Activated T-cell treated with anti-CD3 and anti-CD28 coated beads, Interleukin-2, amount 50 U/mL, for 24 hours (primary cell): ENCODE measurements at places on chromosomes 5 and 9.

DNA sequence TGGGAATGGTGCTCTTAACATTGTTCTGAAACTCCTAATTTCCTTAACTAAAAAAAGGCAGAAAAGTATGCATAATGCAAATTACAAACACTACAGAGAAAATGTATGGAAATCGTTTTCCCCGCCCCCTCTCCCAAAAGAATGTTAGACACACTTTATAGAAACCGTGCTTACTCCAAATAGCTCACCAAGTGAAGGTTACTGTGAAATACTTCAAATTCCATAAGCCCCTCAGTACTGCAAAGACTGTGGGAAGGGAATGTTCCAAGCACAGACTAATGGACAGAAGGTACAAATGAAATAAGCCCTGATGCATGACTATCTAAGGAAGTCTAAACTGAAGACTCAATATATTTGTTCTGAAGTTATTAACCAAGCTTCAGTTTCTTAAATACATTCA, 12.5 kb downstream of the MAPKAP1 start:
- DNase-seq = no peak

DNA sequence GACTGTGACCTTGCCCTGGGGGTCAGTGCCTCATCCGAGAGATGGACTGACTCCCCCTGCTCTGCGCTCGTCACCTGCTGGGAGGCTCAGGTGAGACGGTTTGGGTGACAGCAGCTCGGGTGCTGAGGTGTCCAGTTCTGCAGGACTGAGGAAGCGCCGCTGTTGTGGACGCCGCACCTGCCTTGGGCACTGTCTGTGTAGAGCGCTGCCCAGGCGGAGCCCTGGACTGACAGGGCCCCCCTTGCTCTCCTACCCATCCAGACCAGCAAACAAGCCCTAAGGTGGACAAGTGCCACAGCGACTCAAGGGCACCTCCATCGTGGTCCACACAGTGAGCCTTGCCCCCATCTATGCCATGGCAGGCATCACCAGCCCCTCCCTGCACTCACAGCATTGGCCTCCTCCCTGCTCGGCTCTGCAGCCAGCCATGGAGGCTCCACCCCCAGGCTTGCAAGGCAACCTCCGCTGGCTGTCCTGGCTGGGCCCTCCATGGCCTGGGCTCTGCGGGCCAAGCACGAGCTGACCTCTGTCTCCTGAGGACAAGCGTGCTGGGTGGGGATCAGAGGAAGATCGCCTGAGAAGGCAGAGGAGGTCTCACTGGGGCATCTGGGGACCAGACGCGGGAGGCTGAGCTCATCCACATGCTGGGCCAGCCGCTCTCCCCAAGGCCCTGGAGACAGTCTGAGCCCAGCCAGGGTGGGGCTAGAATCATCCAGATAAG, 87.1 kb upstream of the COL5A1 start:
- DNase-seq = no peak

- no peak for DNase-seq
Observed at GRCh38 chr5:160432787-160433186, 11.1 kb downstream of the PTTG1 start.

DNA sequence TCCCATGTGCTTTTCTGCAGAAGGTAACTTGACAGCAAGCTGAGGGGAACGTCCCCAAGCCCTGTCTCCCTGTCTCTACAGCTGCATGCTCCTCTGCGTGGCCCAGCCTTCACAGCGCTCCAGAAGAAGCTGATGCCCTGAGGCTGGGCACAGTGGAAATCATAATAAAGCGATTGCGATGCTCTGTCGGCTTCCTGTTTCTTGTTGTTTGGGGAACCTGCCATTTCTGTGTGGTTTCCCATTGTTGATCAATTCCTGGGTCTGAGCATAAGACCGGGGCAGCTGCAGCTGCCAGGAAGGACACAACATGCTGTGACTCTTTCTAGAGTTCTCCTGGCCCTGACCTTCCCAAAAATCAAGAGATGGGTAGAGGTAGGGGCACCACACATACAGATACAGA, 7.2 kb upstream of the DNAJB5 start:
- no peak for DNase-seq

GRCh38 chr5:111975133-111975532, 218.1 kb upstream of the NREP start:
- no peak for DNase-seq

DNA sequence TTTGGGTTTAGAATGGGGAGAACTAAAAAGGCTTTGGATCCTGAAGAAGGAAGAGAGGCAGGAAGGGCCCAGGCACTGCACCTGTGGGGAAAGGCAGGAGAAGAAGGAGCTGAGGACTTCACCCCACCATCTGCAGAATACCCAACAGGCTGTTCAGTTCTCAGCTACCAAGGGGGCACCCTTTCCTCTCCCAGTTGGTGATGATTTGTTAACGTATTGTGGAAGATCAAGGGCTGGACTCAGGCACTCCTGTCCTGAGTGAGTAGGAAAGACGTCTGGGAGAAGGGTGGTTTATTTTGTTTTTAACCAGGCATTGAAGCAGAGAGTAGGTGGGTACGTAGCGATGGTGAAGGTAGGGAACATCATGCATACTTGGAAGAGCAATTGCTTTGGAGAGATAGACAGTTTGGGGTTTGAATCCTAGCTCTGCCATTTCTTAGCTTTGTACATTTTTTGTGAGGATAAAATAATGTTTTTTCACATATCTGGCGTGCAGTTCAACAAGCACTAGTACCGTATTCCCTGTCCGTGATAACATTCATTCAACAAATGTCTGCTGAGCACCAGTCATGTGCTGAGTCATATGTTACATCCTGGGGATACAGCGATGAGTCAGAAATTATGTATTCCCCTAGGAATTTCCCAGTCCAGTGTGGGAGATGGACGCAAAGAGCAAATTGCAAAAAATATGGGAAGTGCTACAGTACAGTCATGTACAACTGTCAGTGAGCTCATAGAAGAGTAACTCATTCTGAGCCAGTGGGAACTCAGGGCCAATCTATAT, 2.1 kb downstream of the MSANTD3 start:
- DNase-seq = no peak

DNA sequence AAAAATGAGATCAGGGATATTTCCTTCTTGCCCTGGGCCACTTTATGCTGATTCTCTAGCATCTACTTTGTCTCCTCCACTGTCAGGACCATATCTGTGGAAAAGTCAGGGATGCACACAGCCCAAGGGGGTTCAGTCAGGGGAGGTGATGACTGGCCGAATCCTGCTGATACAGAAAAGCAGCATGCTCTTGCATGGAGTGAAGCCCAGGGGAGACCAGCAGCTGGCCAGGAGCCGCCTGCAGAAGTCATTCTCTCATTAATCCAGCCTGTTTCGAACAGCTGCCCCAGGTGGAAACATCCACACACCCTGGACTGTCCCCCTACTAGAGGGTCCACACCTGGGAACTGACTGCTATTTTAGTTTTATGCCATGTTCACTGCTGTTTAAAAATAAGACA, 177.1 kb downstream of the ATP10B start:
- no peak for DNase-seq
